ENCODE measurements at places on chromosomes 1 and 21.

- DNase-seq, result no peak
These were observed 18.9 kb downstream of the ITLN2 start for GRCh38 chr1:160935527-160936258.

DNA sequence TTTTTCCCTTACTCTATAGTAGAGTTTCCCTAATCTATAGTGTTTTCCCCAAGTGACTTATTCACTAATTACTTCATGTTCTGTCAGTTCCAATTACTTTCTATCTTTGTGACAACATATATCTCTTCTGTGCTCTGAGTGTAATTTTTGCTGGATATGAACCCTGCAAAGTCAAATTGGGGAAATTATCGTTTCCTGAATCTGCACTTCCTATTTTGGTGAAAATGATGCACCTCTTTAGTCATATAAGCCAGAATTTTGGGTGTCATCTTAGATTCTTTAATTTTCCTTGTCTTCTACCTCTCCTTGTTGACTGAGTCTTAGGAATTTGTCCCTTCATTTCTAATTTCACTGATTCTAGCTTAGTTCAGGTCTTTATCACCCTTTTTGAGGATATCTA is 33.4 kb upstream of the PRKACB start:
- no peak for DNase-seq

- DNase-seq, result no peak
These were observed 37.4 kb downstream of the CD58 start for GRCh38 chr1:116533429-116533820.

GRCh38 chr1:170931650-170932049 is 3.7 kb upstream of the MROH9 start:
- DNase-seq, result no peak

- DNase-seq, result no peak
These were observed 18.0 kb downstream of the UBE2T start for GRCh38 chr1:202323731-202324130.

GRCh38 chr1:84299536-84300170 is 1.9 kb upstream of the SAMD13 start:
- DNase-seq, result no peak

GRCh38 chr1:197838836-197839235 is 63.6 kb upstream of the DENND1B start:
- no peak for DNase-seq

GRCh38 chr1:6109688-6110087 is 64.0 kb downstream of the KCNAB2 start:
- DNase-seq, result no peak

DNA sequence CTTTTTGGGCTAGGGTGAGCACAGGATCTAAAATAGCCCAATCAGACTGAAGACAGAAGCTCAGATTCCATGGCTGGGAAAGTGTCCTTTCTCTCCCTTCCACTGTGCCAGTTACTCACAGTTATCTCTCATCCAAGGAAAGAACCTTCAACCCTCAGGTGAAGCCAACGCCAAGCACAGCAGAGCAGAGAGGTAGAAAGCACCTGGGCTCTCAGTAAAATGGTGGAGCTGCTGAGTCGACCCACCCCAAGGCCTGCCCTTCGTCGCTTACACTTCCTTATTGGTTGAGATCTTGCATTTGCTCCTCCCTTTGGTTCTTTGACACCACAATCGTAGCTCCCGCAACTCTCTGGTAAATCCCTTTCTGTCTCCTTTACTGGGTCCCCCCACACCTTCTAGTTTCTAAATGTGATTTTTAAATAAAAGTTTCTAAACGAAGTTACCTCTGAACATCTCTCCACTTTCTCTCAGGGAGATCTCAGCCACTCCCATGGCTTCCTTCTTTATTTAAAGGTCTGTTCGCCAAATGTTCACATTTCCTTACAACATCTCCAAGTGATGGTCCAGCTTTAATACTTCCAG is 27.5 kb upstream of the SLC30A1 start:
- DNase-seq, result no peak

Measured in NCI-H1694 (cell line).